ENCODE measurements at places on chromosomes 11 and 22. TPM values are rescaled to one million over a fixed set of nuclear protein-coding genes. Genes with fewer than 3 reads are reported as not detected.

GRCh38 chr22:49297871-49298721 is 529.6 kb downstream of the BRD1 start:
- peak; percentile 50 for DNase-seq

- DNase-seq = no peak
Measured at GRCh38 chr11:35610631-35611030, 7.6 kb upstream of the FJX1 start.

The SYT13 gene
- total RNA-seq = not detected

The C22orf31 gene
- not detected for total RNA-seq

DNA sequence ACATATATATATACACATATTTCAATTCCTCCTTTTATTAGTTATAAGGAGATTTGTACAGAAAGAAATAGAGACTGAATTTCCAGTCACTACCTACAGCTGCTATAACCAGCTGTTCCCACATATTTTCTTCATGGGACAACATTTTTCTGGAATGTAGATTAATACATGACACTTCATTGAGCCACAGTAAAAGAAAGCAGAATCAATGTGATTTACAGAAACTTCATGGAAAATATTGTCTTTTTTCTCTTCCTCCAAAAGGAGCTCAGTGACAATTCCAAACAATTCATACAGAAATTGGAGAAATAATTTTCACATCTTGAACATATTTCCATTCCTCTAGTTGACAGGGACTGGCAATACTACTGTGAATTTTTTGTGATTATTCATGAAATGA is 249.2 kb downstream of the DLG2 start:
- DNase-seq = no peak

DNA sequence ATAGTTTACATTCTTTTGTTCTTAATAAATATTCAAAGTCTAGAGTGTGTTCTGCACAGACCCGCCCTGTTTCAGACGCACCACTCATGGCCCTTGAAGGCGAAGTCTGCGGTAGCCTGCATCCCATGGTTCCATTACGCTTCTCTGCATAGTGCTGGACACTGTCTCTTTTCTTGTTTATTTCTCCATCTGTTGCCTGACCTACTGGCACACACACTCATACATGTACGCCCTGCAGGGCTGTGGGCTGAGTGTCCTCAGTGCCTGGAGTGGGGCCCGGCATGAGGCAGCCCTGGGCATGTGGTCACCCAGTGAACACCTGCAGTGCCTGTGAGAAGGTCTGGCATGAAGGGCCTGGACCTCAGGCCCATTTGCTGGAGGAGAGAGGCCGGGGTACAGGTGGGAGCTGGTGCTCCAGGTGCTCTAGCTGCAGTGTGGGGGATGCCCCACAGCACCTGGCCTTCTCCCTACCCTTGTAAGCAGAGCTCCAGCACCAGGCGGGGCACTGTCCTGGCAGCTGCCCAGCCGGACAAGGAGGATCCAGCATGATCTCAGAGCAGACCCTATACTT is 404.1 kb downstream of the TBC1D22A start:
- peak; percentile 49 for DNase-seq

The PKDREJ gene
- total RNA-seq = not detected

The TMPRSS6 gene
- 2.1 TPM for total RNA-seq

DNA sequence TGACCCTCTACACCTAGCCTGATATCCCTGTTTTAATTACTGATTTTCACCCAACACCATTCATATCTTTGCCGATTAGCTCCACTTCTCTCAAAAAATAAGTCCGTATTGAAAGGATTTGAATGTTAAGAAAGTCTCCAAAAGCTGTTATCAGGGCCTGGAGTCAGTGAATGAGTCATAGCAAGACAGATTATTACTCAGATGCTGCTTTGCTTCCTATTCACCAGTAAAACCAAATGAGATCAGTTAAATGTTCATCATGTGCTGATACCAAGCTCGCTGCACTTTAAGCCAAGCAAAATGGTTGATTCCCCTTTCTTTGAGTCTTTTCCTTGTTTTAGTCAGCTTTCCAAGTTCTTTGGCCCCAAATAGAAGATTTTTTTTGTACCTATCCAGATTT is 228.4 kb downstream of the FAT3 start:
- no peak for DNase-seq

The MAP6 gene
- 5.8 TPM for total RNA-seq

DNA sequence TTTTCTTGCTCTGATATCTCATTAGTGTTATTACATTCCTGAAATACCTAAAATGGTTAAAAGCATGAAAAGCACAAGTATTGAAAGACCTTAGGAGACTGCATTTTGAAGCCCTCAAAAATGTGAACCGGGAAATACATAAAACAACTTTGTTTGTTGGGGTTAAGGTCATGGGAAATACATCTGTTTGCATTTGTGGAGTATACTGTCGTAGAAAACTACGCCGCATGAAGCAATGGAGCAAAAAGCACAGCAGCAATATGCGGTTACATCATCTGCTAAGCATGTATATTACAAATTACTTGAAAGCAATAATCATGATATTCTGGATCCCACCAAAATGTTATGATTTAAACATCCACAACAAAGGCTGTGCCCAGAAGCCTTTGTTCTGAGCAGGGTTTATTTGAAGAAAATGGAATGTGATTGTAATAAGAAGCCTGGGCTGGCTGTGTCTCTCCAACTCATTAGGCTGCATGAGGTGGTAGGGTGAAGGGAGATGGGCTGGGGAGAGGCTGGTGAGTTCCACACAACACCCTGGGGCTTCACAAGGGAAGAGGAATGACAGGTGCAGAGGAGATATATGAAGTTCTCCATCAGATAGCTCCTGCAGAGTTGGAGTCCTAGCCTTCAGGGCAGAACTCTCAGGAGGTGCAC is 64.7 kb upstream of the LIN7C start:
- no peak for DNase-seq

DNA sequence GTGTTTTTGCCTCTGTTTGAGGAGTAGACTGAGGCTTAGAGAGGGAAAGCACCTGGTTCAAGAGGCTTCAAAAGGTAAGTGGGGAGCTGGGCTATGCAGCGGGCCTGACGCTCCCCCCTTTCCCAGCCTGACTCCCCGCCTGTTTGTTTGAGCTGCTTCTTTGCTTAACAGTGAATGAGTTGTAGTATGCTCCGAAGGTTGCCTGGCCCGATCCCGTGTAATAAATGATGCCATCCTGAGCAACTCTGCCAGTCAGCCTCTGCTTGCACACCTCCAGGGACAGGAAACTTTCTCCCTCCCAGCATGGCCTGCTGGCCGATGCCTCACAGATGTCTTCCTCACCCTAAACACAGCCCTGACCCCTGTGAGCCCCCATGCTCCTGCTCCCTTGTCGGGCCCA is 45.5 kb upstream of the TTLL12 start:
- DNase-seq = no peak

GRCh38 chr11:78802058-78802761 is 227.5 kb upstream of the NARS2 start:
- no peak for DNase-seq

The PGA3 gene
- not detected for total RNA-seq

GRCh38 chr11:122778148-122778547 is 60.2 kb upstream of the CRTAM start:
- DNase-seq = no peak

DNA sequence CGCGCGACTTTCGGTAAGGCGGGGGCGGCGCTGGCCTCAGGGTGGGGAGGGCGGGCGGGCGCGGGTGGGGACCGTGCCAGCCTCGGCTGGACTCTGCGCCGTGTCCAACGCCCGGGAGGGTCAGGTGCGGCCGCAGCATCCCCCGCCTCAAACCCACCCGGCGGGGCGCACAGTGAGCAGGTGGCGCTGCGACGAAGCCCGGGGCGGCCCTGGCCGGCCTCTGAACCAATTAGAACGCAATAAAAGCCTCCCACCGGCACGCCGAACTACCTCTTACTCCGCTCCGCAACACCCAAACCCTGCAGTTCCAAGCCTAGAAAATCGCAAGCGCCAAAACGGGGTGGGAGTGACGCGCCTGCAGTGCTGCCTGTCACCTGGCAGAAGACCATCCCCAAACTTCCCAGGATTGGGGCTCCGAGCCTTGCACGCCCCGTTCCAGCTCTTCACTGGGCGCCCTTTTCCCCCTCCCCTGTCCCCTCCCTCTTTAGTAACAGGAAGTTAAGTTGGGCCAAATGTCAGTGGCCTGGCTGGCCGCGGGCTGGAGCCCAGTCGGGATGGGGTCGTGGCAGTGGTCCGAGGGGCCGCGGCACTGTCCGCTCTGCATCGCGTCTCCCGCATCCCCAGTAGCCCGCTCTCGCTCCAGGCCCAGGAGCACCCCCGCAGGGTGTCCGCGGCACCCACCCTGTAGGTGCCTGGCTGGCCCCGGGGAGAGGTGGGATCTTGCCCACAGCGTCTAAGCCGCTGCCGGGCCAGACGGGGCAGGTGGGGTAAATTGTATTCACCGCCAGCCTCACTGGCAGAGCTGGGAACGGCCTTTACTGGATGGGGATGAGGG is 541 bp downstream of the MICAL2 start:
- peak; percentile 81 for DNase-seq

The LRRC75B gene
- total RNA-seq = 10.8 TPM

DNA sequence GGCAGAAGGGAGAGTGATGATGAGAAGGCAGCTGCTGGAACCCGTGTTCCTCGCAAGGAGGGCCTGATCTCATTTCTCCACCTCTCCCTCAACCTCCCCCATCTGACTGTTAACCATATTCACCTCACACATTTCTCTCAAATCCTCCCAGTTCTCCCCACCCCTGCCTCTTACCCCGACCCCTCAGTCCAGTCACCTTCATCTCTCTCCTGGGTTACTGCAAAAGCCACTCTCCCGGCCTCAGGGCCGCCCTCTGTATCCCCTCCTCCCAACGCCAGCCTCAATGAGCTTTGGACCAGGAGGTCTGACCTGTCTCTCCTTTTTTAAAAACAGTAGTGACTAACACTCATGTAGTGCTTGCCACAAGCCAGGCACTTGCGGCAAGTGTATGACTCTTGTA is 29.5 kb upstream of the LMO1 start:
- no peak for DNase-seq

DNA sequence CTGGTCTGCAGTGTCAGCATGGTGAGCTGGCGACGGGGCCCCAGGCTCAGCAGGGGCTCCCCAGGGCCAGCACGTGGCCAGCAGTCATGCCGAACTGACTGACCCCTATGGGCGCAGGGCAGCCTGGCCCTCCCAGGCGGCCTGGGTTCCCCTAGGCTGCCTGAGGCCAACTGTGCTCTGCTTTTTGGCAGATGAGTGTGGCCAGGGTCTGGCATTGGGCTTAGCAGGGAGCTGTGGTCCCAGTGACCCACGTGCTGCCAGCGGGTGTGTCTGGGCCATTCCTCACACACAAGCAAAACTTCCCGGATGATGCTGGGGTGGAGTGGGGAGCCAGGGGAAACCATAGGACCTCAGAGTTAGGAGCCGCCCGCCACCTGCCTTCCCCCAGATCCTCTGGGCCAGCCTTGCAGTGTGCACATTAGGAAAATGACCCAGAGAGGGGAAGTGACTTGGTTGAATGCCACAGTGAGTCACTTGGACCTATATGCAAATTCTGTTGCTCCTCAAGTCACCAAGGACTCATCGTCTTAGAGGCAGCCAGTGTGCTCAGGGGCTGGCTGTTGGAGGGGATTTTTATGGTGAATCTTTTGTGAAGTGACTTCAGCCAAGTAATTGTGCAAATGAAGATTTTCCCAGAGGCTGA is 6.5 kb downstream of the ADORA2A start:
- DNase-seq = peak; percentile 55

The OR8K1 gene
- total RNA-seq = not detected

- DNase-seq = no peak
Measured at GRCh38 chr22:17945156-17945887, 79.0 kb downstream of the MICAL3 start.

DNA sequence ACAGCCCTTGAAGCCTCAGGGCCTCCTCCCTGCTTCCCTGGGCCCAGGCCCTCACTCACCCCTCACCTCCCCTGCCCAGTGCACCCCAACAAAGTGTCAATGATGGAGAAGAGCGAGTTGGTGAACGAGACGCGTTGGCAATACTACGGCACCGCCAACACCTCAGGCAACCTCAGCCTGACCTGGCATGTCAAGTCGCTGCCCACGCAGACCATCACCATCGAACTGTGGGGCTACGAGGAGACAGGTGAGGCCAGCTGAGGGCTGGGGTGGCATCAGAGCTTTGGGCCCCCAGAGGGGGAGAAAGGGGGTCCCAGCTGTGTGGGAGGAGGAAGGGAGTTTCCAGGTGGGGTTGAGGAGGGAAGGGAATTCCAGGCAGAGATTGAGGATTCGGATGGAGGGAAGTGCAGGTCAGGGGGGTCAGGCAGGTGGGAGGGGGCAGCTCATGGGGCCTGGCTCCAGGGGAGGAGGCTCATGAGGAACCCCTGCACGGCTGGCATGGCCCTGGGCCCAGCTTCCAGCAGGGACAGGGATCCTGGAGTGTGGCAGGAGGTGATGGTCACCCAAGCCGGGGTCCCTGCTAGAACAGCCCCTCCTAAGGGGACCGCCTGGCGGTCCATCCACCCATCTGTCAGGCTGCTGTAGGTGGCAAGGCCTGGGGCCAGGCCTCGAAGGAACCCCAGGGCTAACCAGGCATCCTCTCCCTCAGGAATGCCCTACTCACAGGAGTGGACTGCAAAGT is 2.9 kb downstream of the SUSD2 start:
- peak; percentile 42 for DNase-seq

DNA sequence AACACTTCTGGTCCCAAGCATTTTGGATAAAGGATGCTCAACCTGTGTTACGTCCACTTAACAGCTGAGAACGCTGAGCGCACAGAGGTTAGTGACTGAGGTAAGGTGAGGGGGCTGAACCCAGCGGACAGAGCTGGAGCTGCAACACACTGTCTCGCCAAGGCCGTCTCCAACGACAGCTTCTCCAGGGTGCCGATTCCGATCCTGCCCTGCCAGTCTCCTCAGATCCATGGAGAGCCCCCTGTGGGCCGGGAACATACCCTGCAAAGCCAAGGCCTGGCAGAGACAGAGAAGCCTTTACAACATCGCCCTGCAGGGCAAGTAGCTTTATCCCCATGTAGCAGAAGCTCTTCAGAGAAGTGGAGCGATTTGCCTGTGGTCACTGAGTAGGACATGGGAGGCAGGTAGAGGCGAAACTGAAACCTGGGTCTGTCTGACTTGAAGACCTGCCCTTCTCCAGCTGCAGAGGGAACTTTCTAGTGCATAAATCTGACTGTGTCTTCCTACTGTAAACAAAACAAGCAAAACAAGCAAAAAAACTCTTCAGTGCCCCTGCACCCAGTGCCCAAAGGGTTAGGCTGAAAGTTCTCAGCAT is 72.8 kb downstream of the SCUBE1 start:
- DNase-seq = no peak

The OR52E1 gene
- not detected for total RNA-seq

DNA sequence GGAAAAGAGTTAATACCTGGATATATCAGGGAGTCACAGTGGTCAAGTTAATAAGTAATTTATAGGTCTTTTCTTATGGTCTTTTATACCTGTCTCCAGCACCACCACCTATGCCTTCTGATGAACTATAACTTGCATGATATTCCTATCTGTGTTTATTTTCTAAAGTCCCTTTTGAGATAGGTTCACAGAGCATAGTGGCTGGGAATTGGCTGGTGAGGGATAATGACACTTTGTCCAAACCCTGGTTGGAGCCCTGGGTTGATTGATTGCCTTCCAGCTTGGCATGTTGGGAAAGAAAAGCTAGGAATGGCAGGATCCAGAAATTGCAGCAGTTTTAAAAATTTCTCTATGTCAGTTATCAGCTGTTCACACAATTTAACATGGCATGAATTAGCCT is 23.2 kb downstream of the HIPK3 start:
- no peak for DNase-seq

The SPECC1L gene
- 87.1 TPM for total RNA-seq
